Smooth muscle cell of bladder (primary cell): ENCODE measurements at places on chromosomes 16 and 17. TPM values are rescaled to one million over a fixed set of nuclear protein-coding genes. Genes with fewer than 3 reads are reported as not detected.

SLC5A10 gene
- under 0.01 and 0.09 TPM in 2 replicates for total RNA-seq

LLGL2 gene
- total RNA-seq, result 0.14 and 0.37 TPM in 2 replicates

HOXB9 gene
- total RNA-seq, result not detected in 2 replicates

INCA1 gene
- total RNA-seq, result 0.37 and 0.57 TPM in 2 replicates

CLDN9 gene
- not detected in 2 replicates for total RNA-seq

SLC7A6OS gene
- 12.5 and 12.9 TPM in 2 replicates for total RNA-seq

MT1F gene
- 0.09 and 1.8 TPM in 2 replicates for total RNA-seq

IL17C gene
- total RNA-seq, result not detected in 2 replicates

MYBBP1A gene
- total RNA-seq, result 43.8 and 59.7 TPM in 2 replicates

PLD2 gene
- 14.2 and 15.8 TPM in 2 replicates for total RNA-seq

NKD1 gene
- total RNA-seq, result under 0.01 TPM in 2 replicates

CLEC10A gene
- total RNA-seq, result not detected in 2 replicates

KRTAP9-2 gene
- total RNA-seq, result not detected in 2 replicates

CALB2 gene
- 0.28 and 0.92 TPM in 2 replicates for total RNA-seq

TPSAB1 gene
- not detected in 2 replicates for total RNA-seq

SMIM36 gene
- total RNA-seq, result not detected in 2 replicates

MYH2 gene
- total RNA-seq, result under 0.01 and 0.46 TPM in 2 replicates

AIPL1 gene
- total RNA-seq, result not detected in 2 replicates

ZFP90 gene
- total RNA-seq, result 20.3 TPM in 2 replicates

PRSS33 gene
- not detected in 2 replicates for total RNA-seq

HOXB3 gene
- total RNA-seq, result under 0.01 and 0.28 TPM in 2 replicates

WWP2 gene
- 12.9 and 14.1 TPM in 2 replicates for total RNA-seq
